ENCODE measurements at places on chromosomes 1 and 21.

DNA sequence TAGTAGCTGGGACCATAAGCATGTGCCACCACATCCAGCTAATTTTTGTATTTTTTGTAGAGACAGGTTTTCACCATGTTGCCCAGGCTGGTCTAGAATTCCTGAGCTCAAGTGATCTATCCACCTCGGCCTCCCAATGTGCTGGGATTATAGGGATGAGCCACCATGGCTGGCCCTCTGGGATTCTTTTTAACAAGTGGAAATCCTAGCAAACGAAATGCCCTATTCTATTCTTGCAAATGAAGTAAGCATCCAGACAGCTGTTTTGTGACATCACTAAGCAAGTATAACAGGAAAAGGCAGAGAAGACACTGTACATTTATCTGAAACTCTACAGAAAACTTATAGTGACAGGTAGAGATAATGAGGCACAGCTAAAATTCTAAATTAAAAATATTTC, 86.4 kb downstream of the DDAH1 start:
- no peak for DNase-seq

- DNase-seq = peak; percentile 10
Measured at GRCh38 chr1:64664299-64664698, 80.6 kb upstream of the RAVER2 start.

DNA sequence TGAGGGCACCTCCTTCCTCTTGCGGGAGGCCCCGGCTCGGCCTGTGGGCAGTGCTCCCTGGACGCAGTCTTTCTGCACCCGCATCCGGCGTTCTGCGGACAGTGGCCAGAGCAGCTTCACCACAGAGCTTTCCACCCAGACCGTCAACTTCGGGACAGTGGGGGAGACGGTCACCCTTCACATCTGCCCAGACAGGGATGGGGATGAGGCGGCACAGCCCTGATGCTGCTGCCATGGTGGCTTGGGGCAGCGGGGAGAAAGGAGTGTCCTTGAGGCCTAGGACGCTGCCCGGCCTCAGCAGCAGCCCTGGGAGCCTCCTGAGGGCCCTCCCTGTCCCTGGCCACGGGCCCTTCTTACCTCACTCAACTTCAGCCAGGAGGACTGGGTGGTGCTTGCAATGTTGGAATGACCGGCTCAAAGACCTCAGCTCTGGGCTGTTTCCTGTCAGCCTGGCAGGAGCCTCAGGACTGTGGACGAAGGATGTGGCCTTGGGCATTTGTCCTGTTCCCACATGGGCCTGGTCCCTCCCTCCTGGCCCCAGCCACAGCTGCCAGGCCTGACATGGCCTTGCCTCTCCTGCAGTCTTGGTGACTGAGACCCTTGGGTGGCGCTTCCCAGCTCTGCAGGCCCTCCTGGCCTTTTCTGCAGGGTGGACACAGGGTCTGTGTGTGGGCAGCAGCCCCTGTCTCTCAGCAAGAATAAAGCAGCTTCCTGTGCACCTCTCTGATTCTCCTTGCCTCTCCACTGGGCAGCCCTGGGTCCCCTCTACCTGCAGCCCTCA, 45.9 kb downstream of the TRIM11 start:
- no peak for DNase-seq

DNA sequence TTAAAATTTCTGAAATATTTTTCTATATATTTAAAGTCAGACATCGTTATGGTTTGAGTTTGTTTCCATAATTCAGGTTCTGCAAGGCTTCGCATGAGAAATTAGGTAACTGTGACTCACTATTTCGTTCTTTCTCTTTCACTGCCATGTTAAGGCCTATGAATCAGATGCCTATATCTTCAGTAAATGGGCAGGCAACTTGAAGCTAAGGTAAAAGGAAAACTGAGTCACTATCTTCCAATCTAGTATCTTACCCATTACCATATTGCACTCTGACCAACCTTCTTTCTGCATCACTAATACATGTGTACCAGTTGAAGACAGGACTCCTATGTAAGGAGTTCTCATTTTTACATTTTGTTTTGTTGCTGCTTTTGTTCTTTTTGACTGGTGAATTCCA, 37.8 kb downstream of the PYHIN1 start:
- no peak for DNase-seq

DNA sequence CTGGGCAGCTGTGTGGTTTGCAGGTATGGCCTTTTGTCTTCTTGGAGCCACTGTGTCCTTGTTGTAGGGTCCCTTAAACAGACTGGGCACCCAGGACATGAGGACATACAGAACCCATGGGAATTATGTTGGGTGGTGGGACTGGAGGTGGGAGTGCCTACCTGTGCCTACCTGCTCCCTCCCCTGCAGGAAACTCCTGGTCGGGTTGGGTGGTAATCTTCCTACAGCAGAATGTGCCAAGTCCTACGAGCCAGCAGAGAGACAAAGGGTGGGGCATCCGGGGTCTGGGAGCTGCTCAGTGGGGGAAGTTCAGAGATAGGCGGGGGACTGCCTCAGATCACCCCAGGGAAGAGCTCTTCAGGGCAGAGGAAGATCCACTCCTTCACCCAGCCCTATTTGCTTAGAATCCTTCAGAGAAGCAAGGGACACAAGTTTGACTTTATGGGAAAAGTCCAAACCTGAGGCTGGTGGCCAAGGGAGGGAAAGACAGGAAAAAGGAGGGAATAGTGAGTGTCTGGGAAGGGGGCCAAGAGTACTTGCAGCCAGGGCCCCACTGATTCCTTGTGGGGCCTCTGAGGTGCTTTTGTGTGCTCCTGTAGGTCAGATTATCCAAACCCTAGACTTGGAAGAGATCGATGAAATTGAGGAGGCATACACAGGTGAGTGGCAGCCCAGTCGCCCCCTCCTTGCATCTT, 58.3 kb downstream of the KIF21B start:
- no peak for DNase-seq

DNA sequence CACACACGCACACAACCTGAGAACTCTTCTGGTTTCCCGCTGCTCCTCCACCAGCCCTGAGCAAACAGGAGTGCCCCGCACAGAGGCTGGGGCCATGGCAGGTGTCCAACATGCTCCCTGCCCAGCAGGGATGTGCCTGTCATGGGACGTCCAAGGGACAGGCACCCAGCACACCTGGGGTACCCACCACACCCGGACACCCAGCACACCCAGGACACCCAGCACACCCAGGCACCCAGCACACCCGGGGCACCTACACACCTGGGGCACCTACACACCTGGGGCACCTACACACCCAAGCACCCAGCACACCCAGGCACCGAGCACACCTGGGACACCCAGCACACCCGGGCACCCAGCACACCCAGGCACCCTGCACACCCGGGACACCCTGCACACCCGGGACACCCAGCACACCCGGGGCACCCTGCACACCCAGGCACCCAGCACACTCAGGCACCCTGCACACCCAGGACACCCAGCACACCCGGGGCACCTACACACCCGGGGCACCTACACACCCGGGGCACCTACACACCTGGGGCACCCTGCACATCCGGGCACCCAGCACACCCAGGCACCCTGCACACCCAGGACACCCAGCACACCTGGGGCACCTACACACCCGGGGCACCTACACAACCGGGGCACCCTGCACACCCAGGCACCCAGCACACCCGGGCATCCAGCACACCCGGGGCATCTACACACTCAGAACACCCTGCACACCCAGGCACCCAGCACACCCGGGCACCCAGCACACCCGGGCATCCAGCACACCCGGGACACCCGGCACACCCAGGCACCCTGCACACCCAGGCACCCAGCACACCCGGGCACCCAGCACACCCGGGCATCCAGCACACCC, 37.9 kb downstream of the UBE2G2 start:
- DNase-seq = no peak

GRCh38 chr21:33968080-33968994, 52.7 kb upstream of the ATP5PO start:
- no peak for DNase-seq
